Cortex of kidney (tissue), 1 donor: ENCODE measurements at places on chromosomes 6 and 20.

GRCh38 chr6:160435935-160436334 is 87.8 kb downstream of the SLC22A3 start:
- DNase-seq: no peak

- no peak for DNase-seq
Observed at GRCh38 chr6:39439342-39440038, 117.0 kb upstream of the KCNK16 start.

DNA sequence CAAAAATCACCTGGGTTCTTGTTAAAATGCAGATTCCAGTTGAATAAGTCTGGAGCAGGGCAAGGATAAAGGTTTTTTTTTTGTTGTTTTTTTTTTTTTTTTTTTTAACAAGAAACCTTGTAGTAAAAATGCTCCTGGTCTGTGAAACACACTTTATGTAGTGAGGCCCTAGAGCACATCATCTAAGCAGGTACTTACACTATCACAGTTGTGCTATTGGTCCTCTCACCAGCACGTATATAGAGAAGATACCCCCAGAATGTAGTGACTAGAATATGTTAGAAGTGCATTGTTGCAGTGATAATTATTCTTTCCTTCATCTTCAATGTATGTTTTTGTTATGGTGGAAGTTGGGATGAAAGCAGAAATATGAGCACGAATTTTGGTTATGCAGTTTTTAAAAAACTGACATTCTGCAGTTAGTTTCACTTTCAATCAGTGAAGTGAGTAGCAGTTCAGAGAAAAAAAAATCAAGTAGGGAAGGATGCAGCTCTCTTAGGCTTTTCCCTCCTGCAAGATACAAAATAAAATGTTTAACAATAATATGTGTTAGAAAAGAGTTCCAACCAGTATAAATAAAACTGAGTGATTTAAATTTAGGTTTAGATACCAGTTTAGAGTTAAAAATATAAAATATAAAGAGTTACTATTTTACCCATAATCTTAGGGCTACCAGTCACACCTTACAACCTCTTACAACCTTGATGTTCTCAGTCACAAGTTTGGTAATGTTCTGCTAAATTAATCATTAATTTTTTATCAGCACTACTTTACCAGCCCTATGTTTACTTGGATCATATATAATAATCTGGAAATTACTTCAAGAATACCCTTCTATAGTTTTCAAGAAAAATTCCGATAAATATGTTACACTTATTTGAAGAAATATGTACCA is 9.2 kb upstream of the DEFB113 start:
- DNase-seq: no peak

- DNase-seq: no peak
Observed at GRCh38 chr6:154468760-154469159, 41.7 kb downstream of the CNKSR3 start.

DNA sequence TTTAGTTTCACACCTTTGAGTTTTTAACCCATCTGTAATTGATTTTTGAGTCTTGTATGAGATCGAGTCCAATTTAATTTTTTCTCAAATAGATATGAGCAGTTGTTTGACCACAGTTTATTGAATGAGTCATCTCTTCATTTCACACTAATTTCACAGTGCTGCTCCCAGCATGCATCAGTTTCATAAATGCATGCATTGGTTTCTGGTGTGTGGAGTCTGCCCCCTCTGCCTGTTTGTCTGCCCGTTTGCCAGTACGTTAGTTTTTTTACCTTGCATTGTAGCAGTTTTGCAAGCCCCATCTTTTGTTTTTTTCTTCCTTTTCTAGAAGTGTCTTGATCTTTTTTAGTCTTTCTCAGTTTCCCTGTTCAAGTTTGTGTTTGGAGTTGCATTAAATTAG is 11.9 kb downstream of the SLX4IP start:
- DNase-seq: no peak
